ENCODE measurements at places on chromosomes 1 and 21.

- DNase-seq: no peak
These were observed 132.6 kb upstream of the IRF2BP2 start for GRCh38 chr1:234742622-234743021.

DNA sequence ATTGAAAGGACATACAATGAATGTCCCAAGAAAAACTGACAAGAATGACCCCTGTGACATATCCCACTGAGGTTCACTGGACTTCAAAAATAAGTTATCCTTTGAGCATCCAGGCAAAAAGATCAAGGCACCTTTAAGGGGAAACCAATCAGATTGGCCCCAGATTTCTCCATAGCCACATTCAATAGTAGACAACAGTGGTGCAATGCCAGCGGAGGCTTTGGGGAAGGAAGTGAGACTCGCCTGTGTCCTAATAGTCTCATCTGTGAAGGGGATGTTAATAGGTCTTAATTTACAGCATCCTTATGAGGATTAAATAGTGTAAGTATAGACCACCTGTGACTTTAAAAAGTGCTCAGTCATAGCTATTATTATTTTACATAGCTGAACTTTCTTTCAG lies 21.5 kb downstream of the RPL5 start:
- DNase-seq: no peak

DNA sequence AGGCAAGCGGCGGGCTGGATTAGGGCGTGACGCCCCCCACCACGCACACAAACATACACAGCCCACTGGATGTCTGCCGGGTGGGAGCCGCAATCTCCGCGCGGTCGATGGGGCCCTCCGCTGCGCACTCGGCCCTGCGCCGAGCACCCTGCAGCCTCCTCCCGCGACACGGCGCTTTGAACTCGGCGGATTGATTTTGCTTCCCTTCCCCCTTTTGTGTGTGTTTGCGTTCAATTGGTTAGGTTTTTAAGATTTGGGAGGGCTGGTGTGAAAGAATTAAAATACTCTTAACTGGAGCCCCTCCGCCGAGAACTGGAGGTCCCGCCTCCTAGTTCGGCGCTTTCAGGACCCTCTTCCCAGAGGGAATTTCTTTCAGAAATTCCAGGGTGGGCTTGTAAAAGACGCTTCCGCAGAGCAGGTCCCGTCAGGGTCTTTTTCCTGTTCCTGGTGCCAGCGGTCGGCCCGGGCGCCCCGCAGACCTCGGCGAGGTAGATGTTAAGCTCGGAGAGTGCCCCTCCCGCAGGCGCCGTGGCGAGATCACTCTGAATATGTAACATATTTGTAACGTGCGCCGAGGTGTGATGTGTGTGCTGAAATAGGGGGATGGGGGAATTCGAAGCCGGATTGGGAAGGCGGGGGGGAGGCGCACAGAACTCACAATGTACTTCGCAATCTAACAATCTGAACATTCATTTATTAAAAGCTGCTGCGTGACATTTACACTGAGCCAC lies 8.0 kb upstream of the BARHL2 start:
- no peak for DNase-seq

GRCh38 chr1:221829327-221830015 lies 87.6 kb upstream of the DUSP10 start:
- DNase-seq: peak; percentile 97

GRCh38 chr1:169115891-169116585 lies 9.5 kb downstream of the ATP1B1 start:
- peak; percentile 48 for DNase-seq

GRCh38 chr1:19206947-19207346 lies 3.1 kb downstream of the UBR4 start:
- DNase-seq: no peak

- DNase-seq: no peak
These were observed 137.4 kb downstream of the FAM78B start for GRCh38 chr1:166029196-166029945.

DNA sequence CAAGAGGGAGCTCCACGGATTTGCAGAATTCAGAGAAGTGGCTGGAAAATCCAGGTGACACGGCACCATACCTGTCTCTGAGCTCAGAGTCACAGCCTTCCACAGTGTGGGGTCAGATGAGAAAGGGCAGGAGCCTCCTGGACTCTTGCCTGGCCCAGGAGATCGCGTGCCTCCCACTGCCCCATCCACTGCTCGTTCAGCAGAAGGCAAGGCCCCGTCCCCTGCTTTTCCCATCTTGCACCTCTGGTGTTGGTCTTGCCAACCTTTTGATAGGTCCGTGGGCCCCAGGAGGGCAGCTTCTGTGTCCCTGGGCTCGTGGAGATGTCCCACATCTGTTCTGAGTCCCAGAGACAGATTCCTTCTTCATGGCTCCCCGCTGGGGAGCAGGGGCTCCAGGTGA lies 83.7 kb upstream of the VAMP3 start:
- no peak for DNase-seq

DNA sequence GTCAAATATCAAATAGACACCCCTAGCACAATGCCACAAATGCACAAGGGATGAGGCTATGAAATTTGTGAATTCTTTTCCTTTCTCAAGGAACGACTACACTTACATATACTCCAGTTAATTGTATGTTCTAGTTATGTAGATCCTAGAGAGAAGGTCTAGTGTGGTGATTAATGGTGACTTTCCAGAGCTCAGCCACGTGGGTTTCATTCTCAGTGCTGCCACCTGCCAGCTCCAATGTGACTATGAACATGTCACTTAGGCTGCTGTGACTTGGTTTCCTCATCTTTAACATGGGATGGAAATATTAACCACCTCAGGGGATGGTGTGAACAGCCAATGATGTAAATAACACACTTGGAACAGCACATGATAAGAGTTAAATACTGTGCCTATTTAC lies 138.3 kb downstream of the APP start:
- no peak for DNase-seq

DNA sequence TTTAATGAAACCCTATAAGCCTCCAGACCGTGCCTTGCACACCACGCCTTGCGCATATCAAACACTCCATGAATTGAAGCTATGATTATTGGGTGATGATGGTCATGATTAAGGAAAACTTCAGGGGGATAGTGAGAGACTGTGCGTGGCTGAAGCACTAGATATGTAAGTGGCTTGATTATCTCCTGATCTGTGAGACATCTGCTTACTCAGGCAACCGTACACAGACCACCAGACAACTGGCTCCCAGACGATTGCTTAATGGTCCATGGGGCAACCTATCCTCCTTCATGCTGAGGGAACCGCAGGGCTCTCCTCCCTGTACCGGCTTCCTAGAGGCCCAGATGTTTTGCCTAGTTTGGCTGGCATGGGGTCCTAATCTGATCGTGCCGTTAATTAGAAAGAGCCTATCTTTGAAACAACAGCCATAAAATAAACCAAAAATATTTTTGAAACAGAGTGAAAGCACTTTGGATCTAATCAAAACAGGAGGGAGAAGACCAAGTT lies 51.6 kb downstream of the IRF2BP2 start:
- peak; percentile 53 for DNase-seq

DNA sequence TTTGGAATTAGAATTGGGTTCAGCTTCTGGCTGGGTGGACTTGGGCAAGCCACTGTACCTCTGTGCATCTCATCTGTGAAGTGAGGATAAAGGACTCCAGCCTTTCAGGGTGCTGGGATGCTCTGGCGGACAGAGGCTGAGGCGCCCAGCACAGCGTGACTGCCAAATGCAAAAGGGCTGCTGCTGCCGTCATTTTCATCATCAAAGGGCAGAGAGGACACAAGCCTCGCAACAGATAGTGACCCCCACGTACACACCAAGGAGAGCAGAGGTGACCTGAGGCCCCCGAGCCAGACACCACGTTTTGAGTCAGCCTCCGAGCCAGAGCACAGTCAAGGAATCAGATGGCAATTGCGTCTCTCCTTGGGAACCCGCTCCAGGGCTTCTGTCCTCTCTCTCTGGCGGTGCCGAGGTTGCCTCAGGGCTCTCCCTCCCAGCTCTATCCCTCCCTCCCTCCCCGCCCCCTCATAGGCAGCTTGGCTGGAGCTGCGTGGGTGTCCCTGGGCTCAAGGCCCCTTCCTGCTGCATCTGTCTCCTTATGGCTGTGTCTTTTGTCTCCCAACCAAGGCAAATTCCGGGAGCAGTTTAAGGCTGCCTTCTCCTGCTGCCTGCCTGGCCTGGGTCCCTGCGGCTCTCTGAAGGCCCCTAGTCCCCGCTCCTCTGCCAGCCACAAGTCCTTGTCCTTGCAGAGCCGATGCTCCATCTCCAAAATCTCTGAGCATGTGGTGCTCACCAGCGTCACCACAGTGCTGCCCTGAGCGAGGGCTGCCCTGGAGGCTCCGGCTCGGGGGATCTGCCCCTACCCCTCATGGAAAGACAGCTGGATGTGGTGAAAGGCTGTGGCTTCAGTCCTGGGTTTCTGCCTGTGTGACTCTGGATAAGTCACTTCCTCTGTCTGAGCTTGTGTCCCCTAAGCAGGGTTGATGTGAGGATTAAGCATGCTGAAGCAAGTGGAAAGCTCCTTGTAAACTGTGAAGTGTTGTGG lies 9.0 kb downstream of the HCRTR1 start:
- DNase-seq: peak; percentile 29

DNA sequence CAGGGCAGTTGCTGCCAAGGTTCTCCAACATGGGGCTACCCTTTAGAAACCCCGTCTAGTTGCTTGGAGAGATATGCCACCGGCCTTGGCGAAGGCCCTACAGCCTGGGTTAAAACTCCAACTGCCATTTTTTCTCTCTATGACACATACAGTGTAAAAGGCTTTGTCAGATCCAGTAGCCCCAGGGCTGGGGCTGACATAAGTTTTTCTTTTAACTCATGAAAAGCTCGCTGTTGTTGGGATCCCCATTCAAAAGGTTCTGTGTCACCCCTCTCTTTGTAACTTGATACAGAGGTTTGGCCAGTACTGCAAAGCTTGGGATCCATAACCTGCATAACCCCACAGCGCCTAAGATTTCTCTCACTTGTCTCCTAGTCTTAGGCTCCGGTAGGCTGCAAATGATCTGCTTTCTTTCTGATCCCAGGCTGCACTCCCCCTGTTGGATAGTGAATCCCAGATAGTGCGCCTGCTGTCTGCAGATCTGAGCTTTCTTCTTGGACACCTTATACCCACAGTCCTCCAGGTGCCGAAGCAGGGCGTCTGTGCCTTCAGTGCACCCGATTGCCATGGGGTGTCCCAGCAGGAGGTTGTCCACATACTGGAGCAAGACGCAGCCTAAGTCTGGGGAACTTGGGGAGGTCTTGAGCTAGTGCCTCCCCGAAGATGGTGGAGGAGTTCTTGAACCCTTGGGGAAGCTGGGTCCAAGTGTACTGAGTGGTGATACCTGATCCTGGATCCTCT lies 406.2 kb downstream of the TGFB2 start:
- no peak for DNase-seq

- DNase-seq: no peak
These were observed 37.7 kb downstream of the AGL start for GRCh38 chr1:99887890-99888289.

- DNase-seq: no peak
These were observed 6.0 kb upstream of the TFF3 start for GRCh38 chr21:42321231-42321630.

GRCh38 chr1:207097871-207098324 lies 6.1 kb upstream of the C4BPA start:
- DNase-seq: no peak

GRCh38 chr1:224640587-224640986 lies 24.5 kb downstream of the CNIH3 start:
- DNase-seq: no peak

- DNase-seq: no peak
These were observed 69.0 kb downstream of the UBIAD1 start for GRCh38 chr1:11341901-11342552.

GRCh38 chr1:205191622-205192021 lies 19.9 kb downstream of the DSTYK start:
- no peak for DNase-seq

DNA sequence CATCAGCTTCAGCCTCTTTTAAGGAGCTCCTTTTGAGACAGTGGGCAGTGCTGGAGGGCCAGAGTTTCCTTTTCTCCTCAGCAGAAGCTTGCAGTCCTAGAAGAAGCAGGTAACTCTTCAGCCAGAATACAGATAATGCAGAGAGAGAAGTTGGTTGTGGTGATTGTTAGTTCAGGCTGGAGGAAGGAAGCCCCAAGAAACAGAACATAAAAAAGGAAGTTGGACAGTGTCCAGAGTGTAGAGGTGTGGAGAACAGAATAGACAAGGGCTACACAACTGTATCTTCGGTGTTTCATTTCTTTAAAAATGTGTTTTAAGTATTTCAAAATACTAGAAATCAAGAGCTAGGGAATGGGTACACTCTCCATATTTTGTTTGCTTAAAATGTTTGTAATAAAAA lies 6.4 kb upstream of the TACSTD2 start:
- no peak for DNase-seq

DNA sequence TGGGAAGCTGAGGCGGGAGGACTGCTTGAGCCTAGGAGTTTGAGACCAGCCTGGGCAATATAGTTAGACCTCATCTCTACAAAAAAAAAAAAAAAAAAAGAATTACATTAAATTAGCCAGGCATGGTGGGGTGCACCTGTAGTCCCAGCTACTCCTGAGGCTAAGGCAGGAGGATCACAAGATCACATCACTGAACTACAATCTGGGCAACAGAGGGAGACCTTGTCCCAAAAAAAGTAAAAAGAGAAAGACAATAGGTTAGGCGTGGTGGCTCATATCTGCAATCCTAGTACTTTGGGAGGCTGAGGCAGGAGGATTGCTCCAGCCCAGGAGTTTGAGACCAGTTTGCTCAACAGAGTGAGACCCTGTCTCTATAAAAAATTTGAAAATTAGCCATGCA lies 130.3 kb downstream of the TIAM1 start:
- DNase-seq: no peak

DNA sequence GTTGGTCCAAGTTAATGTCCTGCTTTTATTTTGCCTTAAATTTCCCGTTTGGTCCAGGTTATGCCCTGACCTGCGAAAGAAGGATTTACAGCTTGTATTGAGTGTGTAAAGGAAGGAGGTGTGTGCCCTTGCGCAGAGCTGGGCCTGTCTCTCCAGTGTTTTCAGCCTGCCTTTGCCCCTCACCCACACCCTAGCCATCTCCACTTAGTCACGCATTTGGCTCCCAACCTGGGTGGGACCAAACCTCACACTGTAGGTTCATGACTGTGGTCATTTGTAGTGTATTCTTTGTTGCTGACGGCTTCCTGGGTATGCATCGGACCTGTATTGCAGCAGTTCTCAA lies 572 bp upstream of the SRSF10 start:
- peak; percentile 79 for DNase-seq
